ENCODE measurements at places on chromosomes 2 and 18.
A peak's percentile ranks its signal among the peaks of the same experiment; 100 is the strongest.

DNA sequence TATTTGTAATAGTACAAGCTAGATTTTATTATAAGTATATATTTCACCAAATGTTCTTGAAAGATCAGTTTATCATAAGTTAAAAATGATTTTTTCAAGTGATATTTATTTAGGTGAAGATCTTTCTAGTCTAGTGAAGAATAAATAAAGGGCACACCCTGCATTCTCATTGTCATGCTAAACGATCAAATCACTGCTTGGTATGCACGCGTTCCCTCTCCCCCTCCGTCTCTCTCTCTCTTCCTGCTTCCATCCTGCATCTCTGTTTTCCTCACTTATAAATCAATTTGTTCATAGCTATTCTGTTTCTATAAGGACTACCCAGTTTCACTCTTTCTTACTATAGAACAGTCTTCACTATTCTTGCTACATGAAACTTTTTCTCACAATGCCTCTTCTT, 1067.4 kb downstream of the LRP1B start:
- no peak for DNase-seq

- no peak for DNase-seq
These were observed 42.5 kb downstream of the FER1L5 start for GRCh38 chr2:96684883-96685576.

GRCh38 chr2:30034052-30034775, 112.6 kb upstream of the YPEL5 start:
- no peak for DNase-seq

DNA sequence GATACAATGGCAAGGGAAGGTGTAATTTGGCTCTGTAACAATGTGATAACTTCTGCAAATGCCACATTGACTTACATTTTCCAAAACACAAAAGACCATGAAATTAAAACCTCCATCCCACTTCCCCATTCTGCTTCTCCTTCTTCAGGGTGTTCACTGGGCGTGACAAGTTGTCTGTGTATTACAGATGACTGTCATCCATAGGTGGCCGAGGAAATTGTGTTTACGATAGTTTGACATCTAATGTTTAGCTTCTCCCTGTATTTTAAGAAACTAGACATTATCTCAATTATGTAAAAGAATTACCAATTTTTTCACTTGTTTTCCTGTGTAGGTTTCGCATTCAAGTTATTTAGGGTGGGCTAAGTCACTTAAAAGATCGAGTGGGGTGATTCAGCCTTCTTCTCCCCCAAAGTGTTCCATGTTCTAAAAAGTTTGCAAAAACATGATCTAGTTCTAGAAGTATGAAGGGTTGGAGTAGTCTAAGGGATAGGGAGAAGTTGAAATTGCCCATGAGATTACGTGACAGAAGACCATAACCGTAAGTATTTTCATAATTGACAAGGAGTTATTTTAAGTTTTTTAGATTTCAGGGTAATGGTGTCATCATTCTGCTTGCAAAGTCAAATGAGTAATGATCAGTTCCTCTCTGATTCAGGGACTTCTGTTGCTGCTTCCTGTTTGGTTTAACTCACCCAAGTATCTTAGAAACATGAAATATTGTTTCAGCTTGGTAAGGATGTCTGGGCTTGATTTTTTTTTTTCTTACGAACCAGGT, 25.2 kb upstream of the CYTIP start:
- no peak for DNase-seq

DNA sequence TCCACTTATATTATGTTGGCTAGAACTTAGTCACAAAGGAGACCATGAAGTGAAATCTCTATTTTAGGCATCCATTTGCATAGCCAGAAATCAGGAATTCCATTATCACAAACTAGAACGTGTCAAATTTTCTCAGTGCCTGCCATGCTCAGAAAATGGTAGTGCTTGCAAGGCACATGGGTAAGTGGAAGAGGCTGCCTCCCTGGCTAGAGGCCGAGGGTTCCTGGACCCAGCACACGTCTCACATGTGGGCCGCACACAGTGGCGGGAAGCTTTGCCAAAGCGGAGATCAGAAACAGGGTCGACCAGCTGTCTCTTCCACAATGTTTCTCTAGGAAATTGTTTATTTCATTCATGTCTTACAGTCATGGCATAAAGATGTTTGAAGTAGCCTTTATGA, 42.3 kb downstream of the TRAF3IP1 start:
- no peak for DNase-seq

- no peak for DNase-seq
These were observed 2019.4 kb upstream of the PIK3C3 start for GRCh38 chr18:39935598-39935997.

GRCh38 chr2:113117541-113118262, 9.7 kb upstream of the IL1RN start:
- no peak for DNase-seq

GRCh38 chr18:75365254-75365629, 62.3 kb downstream of the SMIM21 start:
- no peak for DNase-seq

- DNase-seq = no peak
These were observed 264.7 kb downstream of the CYP26B1 start for GRCh38 chr2:71882949-71883472.

DNA sequence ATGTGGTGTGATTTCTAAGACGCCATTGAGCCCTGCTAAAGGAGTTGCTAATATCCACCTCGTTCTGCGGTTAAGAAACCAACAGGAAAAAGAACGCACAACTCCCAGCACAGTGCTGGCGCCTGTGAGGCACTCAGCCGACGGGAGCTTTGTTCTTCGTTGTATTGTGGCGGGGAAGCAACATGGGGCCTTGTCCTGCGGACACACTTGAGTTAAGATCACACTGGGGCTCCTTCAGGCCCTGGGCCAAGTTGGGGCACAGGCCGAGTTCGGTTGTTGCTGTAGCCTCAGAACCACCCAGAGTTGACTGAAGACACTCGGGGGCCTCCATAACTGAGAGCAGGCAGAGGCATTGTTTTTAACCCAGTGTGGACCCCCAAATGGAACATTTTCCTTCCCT, 30.6 kb upstream of the CD8A start:
- no peak for DNase-seq

DNA sequence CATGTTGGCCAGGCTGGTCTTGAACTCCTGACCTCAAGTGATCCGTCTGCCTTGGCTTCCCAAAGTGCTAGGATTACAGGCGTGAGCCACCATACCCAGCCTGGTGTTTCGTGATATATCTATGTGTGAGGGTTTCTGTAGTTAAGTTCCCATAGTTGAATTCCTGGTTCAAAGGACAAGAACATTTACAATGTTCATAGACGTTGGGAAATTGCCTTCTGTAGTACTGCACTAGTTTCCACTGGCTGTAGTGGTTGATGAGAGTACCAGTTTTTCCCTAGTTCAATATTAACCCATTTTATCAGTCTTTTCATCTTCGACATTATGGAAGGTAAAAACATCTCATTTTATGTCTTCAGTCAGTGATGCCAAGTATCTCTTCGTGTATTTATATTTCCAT, 171.0 kb downstream of the NEDD4L start:
- no peak for DNase-seq

DNA sequence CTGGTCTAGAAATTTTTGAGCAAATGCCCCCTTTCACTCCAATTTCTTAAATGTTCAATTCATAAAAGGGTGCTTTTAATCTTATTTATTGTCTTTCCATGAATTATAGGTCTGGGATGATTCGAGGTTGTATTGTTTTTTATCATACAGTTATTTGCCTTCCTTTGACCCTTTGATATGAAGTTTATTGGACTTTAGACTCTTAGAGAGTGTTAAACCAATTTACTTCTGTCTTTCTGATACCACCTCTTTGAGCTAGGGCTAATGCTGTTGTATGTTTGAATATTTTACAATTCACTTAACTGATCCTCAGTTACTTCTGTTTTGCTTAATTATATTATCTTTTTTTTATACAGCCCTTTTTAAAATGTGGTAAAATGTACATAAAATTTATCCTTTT, 89.6 kb upstream of the CYP20A1 start:
- DNase-seq = no peak

GRCh38 chr2:71277536-71278103, 50.7 kb upstream of the PAIP2B start:
- DNase-seq = peak; percentile 63

GRCh38 chr2:73908689-73909652, 16.2 kb downstream of the ACTG2 start:
- DNase-seq = no peak

GRCh38 chr2:3595985-3596384, 1.1 kb downstream of the COLEC11 start:
- DNase-seq = no peak

GRCh38 chr2:196653843-196654242, 14.3 kb downstream of the CCDC150 start:
- DNase-seq = no peak

GRCh38 chr18:22169889-22170420, 566 bp downstream of the GATA6 start:
- DNase-seq = peak; percentile 69

DNA sequence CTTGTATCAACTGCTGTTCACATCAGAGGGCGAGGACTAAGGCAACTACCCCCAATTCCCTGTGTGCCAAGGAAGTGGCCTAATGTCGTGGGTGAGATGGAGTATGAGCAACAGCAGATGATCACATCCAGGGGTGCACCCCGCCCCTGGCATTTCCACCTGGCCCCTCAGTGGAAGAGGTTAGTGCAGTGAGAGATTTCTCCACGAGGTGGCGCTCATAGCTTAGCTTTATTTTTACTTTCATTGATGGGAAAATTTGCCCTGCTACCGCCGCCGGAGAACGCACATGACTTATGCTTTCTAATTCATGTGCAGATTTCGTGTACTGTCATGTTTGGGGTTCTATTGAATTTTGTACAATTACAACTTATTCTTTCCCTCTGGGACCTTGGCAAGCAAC, 470.6 kb upstream of the MEX3C start:
- no peak for DNase-seq

DNA sequence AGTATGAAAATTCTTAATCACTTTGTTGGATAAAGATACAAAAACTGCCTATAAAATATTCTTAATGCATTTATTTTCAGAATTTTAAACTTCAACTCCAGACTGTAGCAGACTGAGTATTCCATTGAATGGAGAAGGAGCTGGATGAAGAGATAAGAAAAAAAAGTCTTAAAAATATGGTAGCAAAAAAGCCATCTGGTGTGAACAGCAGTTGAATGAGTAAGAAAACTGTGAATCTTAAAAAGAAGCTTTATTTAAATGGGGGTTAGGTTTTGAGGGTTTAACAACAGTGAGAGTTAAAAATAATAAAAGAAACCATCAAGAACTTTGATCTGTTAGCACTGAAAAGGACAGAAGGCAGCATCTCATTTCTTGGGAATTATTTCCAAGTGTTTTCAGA, 91.5 kb downstream of the KCNH7 start:
- DNase-seq = no peak

DNA sequence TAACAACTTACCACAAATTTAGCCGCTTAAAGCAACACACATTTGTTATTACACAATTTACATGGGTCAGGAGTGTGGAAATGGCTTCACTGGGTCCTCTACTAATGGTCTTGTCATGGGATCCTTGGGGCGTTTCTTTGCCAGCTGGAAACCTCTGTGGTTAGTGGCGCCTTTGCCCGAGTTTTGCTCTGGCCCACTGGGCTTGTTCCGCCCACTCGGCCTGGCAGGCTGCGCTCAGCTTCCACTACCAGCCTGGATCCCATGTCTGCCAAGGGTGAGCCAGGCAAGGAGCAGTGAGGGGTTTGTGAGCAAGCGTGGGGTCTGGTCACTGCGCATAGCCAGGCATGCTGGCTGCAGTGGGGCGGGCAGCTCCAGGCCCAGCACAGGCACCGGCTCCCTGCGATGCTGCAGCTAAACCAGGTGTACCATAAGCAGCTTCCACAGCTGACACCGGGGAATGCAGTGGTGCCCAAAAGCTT, 16.2 kb upstream of the MBD2 start:
- no peak for DNase-seq

GRCh38 chr2:64807417-64807816, 153.7 kb upstream of the SERTAD2 start:
- DNase-seq = peak; percentile 21

GRCh38 chr2:222730366-222730999, 59.0 kb downstream of the MOGAT1 start:
- no peak for DNase-seq

DNA sequence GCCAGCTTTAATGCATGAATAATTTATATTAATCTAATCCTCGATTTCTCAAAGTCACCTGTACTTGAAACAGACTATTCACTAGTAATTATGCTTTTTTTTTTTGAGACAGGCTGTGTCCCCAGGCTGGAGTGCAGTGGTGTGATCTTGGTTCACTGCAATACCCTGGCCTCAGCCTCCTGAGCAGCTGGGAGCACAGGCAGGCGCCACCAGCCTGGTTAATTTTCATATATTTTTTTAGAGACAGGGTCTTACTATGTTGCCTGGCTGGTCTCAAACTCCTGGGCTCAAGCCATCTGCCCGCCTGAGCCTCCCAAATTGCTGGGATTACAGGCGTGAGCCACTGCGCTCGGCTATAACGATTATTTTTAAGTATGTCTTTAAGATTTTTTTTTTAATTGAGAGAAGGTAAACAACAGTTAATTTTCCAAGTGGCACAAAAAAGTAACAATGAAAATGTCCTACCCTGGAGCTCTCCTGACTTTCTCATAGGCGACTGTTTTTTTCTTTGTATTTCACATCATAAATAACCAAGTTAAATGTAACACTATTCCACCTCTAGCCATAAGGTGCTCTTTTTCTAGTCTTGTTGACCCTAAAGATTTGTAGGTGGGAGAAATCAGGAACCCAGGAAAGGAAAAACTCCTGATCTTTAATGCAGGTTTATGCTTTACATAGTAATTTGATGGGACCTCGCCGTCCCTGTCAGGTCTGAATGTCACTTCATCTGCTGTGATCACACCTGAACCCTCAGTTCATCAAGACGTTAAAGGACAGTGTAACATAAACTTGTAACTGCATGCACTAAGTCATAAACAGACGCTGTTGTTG, 1.3 kb upstream of the ANKRD12 start:
- no peak for DNase-seq

DNA sequence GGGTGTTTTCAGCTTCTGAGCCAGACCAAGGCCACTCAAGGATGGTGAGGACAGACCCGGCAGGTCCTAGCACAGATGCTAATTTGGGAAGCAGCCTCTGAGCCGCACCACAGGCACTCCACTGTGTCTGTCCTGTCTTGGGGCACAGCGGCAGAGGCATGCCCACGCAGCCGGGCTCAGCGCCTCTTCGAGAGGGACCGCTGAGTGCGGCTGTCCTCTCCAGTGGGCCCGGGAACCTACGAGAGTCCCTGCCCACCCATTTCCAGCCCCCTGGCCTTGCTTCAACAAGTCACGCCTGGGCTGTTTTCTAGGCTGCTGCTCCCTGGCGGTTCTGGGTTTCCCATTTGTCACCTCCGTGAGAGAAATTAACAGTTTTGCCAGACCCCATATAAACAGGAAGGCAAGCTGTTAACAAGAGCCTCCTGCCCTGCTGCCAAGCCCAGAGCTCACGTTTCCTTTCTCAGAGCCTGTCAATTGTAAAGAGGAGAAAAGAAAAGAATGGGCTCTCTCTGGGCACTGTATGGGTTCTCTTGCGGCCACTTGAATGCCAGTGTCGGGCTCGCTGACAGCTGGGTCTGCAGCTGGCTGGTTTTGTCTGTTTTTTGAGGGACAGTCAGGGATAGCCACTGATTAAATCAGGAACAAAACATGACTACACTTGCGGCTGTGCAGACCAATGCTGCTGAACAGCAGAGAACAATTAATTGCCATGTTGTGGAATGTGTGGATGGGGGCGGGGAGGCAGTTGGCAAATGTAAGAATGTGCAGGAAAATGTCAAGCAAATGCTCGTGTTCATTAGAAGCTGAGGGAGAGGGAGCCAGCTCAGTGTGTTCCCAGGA, 30.6 kb downstream of the TMEM17 start:
- no peak for DNase-seq

All from 8988T (cell line).